ENCODE measurements at places on chromosomes 1 and 21. TPM values are rescaled to one million over a fixed set of nuclear protein-coding genes. Genes with fewer than 3 reads are reported as not detected.

- H3K4me3 ChIP-seq, result no peak overlapping the region
- H3K27me3 ChIP-seq, result no peaks in the 10 kb centered on the region
- H3K27ac ChIP-seq, result no peak overlapping the region
- peaks cover 9% of the 10 kb centered on the region for H3K4me1 ChIP-seq
- no peak for DNase-seq
Observed at GRCh38 chr1:76340056-76340455, 265.5 kb downstream of the ST6GALNAC3 start.

- peak; percentile 37 for DNase-seq
- H3K4me3 ChIP-seq, result no peak overlapping the region
- H3K4me1 ChIP-seq, result no peaks in the 10 kb centered on the region
Observed at GRCh38 chr1:85137660-85138059, 63.2 kb downstream of the SYDE2 start.

GRCh38 chr1:230073371-230074035 is 6.5 kb downstream of the GALNT2 start:
- H3K4me3 ChIP-seq, result no peak overlapping the region
- no peaks in the 10 kb centered on the region for H3K27me3 ChIP-seq
- no peak for DNase-seq
- peaks cover 17% of the 10 kb centered on the region for H3K4me1 ChIP-seq

DNA sequence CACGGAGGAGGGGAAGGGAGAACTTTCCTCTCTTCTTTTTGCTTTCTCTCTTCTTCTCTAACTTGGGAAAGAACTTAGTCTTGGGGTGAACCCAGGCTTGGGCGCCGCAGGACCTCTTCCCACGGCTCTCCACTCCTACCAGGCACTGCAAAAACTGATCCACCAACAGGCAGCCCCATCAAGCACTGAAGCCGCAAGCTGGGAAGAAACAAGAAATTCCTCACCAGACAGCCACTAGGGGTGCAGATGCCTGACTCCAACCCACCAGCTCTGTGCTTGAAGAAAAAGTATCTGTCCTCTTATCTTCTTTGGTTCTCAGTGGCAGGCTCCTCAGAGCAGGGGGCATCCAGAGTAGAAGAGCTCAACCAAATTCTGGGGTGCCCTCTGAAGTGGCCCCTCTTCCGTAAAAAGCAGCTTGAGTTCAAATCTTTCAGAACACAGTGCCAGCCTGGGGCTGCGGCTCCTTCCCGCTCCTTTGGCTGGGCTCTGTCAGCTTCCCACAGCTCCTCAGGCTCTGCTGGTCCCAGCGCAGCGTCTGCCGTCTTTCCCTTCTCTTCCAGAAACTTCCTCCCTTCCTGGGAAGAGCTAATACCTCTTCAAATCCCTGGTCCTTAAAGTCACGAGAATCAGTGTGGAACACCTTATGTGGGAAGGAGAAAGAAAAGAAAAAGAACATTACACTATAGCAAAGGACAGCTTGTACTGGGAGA is 2.4 kb downstream of the SLC41A1 start:
- no peaks in the 10 kb centered on the region for H3K27me3 ChIP-seq
- H3K4me1 ChIP-seq, result peaks cover 30% of the 10 kb centered on the region
- H3K36me3 ChIP-seq, result no peaks in the 10 kb centered on the region
- no peak for DNase-seq

GRCh38 chr1:153907134-153907533 is 15.6 kb downstream of the GATAD2B start:
- DNase-seq, result no peak
- H3K4me3 ChIP-seq, result no peak overlapping the region
- H3K36me3 ChIP-seq, result no peaks in the 10 kb centered on the region
- no peak overlapping the region for H3K27ac ChIP-seq
- no peaks in the 10 kb centered on the region for H3K27me3 ChIP-seq

DNA sequence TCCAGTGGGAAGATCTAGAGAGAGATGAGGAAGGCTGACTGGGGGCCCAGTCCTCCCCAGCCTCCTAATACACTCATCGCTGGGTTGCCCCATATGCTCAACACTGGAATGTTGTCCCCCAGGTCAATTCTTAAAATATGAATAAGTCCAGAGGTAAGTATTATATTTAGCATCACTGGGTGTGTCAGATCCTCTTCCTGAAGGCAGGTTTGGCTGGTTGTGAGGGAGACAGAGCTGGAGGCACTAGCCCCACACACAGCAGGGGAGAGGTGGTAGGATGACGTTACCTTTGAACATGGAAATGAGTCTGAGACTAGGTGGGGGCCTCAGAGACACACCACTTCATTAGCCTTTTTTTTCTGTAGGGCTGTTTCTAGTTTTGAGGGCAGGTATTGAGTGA is 42.6 kb downstream of the SLC44A3 start:
- H3K36me3 ChIP-seq, result no peaks in the 10 kb centered on the region
- DNase-seq, result no peak
- no peak overlapping the region for H3K4me3 ChIP-seq
- H3K27me3 ChIP-seq, result no peaks in the 10 kb centered on the region

DNA sequence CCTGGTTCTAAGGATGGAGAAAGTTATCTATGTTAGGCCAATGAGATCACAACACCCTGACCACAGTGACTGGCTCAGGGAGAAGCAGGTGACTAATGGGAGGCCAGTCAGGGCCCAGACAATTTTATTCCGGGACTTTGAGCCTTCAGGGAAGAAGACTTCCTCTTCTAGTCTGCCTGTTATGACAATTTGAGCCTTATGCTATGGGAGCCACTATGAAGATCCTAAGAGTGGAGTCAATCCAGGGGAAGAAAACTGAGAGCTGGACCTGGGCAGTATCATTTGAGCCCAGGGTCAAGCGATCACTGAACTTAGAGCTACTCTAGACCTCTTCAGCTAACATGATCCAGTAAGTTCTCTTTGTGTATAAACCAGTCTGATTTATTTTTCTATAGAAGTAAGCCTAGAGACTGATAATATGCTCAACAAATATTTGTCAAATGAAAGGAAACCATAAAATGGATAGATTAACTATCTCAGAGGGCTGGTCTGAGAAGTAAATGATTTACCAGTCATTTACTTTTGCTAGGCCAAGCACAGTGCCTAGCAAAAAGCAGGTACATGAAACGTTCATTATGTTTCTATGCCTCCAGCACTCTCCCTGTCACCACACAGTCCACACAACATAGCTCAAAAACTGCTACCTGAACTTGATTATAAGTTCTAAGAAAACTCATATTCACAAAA is 4.2 kb upstream of the C1orf141 start:
- no peak for DNase-seq
- no peak overlapping the region for H3K27ac ChIP-seq
- no peaks in the 10 kb centered on the region for H3K36me3 ChIP-seq
- H3K27me3 ChIP-seq, result no peaks in the 10 kb centered on the region

GRCh38 chr1:35929730-35930592 is 944 bp upstream of the AGO3 start:
- no peaks in the 10 kb centered on the region for H3K27me3 ChIP-seq
- peak; percentile 68 for DNase-seq
- no peaks in the 10 kb centered on the region for H3K36me3 ChIP-seq
- H3K27ac ChIP-seq, result peak overlapping the region; percentile 99

- no peak overlapping the region for H3K4me3 ChIP-seq
- peak overlapping the region; percentile 48 for H3K27ac ChIP-seq
- peaks cover 13% of the 10 kb centered on the region for H3K4me1 ChIP-seq
- no peaks in the 10 kb centered on the region for H3K36me3 ChIP-seq
- no peak for DNase-seq
- H3K27me3 ChIP-seq, result no peaks in the 10 kb centered on the region
Observed at GRCh38 chr1:232143315-232143886, 486.5 kb downstream of the SIPA1L2 start.

GRCh38 chr1:212782422-212783154 is 9.0 kb downstream of the NSL1 start:
- H3K4me1 ChIP-seq, result no peaks in the 10 kb centered on the region
- no peak overlapping the region for H3K4me3 ChIP-seq
- no peaks in the 10 kb centered on the region for H3K27me3 ChIP-seq
- DNase-seq, result no peak

DNA sequence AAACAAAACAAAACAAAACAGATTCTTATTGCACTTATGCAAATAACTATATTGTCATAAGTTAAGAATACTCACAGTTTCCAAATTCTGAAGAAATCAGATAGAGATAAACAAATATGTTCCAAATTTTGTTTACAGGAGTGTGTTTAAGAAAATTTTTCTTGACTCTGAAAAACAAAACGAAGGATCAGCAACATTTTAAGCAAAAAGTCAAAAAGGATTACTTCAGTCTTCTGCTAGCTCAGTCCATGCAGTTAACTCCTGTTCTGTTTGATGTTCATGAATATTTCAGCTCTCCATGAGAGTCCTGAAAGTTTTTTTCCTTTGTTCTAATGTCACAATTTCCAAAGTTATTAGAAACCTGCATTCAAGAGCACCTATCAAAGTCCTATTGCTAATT is 33.2 kb upstream of the KLF18 start:
- no peak overlapping the region for H3K27ac ChIP-seq
- no peaks in the 10 kb centered on the region for H3K4me1 ChIP-seq
- H3K27me3 ChIP-seq, result no peaks in the 10 kb centered on the region
- no peaks in the 10 kb centered on the region for H3K36me3 ChIP-seq

DNA sequence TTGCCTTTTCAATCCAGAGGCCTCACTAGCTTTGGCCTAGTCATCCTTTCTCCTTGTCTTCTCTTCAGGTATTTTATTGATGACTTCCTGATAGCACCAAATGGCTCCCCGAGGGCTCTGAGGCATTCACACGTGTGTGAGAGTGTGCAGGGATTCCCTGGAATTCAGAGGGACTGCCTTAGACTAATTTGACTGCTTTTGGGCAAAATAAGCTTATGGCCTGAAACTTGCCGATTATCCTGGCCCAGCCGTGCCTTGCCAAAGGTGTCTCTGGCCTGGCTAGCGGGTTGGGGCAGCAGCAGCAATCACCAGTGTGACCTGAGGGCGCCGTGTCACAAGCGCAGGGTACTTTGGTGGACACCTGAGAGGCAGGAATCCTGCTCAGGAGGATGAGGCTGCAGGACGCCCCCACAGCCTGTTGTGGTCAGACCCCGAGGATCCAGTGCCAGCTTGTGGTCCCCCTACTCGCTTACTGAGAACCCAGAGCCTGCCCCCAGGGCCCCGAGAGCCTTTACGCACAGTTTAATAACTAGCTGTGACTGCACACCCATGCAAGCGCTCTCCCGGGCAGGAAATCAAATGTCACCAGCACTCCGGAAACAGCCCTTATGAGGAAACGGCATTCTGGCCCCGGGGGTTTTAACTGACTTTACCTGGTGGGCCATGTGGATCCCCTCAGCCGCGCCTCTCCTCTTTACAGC is 62.8 kb upstream of the PDE9A start:
- no peak overlapping the region for H3K27ac ChIP-seq
- no peak overlapping the region for H3K4me3 ChIP-seq
- H3K27me3 ChIP-seq, result no peaks in the 10 kb centered on the region
- H3K4me1 ChIP-seq, result no peaks in the 10 kb centered on the region
- DNase-seq, result no peak

The ASPM gene
- 0.15 TPM for total RNA-seq

The LCE3D gene
- total RNA-seq, result not detected

The CFHR1 gene
- not detected for total RNA-seq

The ADAM15 gene
- total RNA-seq, result 57.2 TPM

The RCAN1 gene
- 13.3 TPM for total RNA-seq

The LRRC38 gene
- not detected for total RNA-seq

The CXADR gene
- total RNA-seq, result 40.7 TPM
